ENCODE measurements at places on chromosomes 16 and 17. TPM values are rescaled to one million over a fixed set of nuclear protein-coding genes. Genes with fewer than 3 reads are reported as not detected.
A peak's percentile ranks its signal among the peaks of the same experiment; 100 is the strongest.

DNA sequence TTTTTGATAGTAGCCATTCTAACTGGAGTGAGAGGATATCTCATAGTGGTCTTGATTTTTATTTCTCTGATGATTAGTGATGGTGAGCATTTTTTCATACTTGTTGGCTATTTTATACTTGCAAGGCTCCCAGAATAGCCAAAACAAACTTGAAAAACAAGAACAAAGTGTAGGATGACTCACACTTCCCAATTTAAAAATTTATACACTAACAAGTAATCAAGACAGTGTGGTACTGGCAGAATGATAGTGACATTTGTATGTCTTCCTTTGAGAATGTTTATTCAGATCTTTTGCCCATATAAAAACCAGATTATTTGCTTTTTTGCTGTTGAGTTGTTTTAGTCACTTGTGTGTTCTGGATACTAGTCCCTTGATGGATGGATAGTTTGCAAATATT, 17.8 kb downstream of the SPECC1 start:
- H3K27ac ChIP-seq = no peak overlapping the region
- no peak for DNase-seq
- no peaks in the 10 kb centered on the region for H3K4me1 ChIP-seq
- no peak overlapping the region for H3K4me3 ChIP-seq

DNA sequence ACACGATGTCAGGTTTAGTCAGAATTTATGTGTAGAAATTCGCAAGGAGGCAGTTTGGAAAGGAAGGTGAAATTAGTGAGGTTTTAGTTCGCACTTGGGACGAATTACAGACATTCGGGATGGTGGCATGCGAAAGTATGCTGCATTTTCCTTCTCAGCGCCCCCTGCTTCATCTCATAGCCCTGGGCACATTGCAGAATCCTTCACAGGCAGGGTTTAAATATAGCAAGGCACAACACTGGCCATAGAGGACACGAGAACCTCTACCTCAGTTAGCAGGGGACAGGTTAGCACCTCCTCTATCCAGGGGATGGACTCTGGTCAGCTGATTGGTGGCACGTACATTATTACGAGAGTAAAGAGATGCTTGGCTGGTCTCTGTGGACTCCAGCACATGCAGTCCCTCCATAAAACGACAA, 47.5 kb downstream of the MAP2K6 start:
- no peak overlapping the region for H3K4me3 ChIP-seq
- peaks cover 2% of the 10 kb centered on the region for H3K4me1 ChIP-seq
- H3K27ac ChIP-seq = no peak overlapping the region

The SLC16A11 gene
- 7.5 TPM for total RNA-seq

The PLD6 gene
- total RNA-seq = 6.2 TPM

The HEATR9 gene
- 0.17 TPM for total RNA-seq

- no peaks in the 10 kb centered on the region for H3K27me3 ChIP-seq
- H3K27ac ChIP-seq = peak within 1 kb of the TSS; percentile 82
- H3K4me1 ChIP-seq = peaks cover 3% of the 10 kb centered on the region
- peak; percentile 95 for DNase-seq
These were observed at the start of gene PRPSAP2 for GRCh38 chr17:18857864-18858566. Gene PRPSAP2, plus strand, starts transcription at chr17:18858131. Its CDS starts 7,703 bp downstream, at chr17:18865834.

GRCh38 chr17:77543801-77544200, 403.0 kb downstream of the SEC14L1 start:
- H3K27ac ChIP-seq = no peak overlapping the region
- DNase-seq = no peak
- peaks cover 4% of the 10 kb centered on the region for H3K4me1 ChIP-seq

GRCh38 chr17:42275527-42276358, 448 bp downstream of the STAT5B start:
- peak overlapping the region; percentile 82 for H3K27ac ChIP-seq
- H3K36me3 ChIP-seq = no peaks in the 10 kb centered on the region
- no peaks in the 10 kb centered on the region for H3K27me3 ChIP-seq
- no peaks in the 10 kb centered on the region for H3K4me1 ChIP-seq
- peak; percentile 68 for DNase-seq

- H3K4me1 ChIP-seq = no peaks in the 10 kb centered on the region
- peaks cover 15% of the 10 kb centered on the region for H3K36me3 ChIP-seq
- no peak for DNase-seq
- no peak overlapping the region for H3K27ac ChIP-seq
These were observed 24.0 kb downstream of the RNF213 start for GRCh38 chr17:80284631-80285030.

DNA sequence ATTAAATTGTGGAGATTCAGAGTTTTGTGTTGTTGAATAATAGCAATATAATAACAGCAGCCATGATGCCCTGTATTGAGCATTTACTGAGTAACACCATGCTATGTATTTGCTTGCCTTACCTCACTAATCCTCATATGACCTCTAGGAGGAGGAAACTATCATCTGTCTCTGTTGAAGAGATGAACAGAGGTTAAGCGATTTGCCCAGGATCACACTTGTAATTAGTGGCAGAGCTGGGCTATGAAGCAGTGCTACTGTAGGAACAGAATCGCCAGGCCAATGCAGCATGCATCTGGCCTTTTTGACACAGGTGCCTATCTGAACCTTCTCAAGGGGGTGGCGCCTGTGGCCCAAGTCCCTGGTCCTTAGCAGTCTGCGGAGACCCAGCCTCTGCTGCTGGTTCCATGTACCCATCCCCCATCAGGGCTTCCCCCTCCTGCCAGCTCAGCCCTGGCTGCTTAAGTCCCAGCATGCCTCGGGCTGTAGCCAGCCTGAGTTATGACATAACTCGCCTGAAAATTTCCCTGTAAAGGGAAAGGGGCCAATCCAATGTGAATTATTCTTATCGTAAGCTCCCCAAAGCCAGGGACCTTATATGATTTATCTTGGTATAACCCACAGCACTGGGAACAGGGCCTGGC, 50.4 kb upstream of the HS3ST2 start:
- H3K4me1 ChIP-seq = no peaks in the 10 kb centered on the region
- no peak overlapping the region for H3K27ac ChIP-seq
- no peak overlapping the region for H3K4me3 ChIP-seq
- H3K36me3 ChIP-seq = no peaks in the 10 kb centered on the region
- peak; percentile 1 for DNase-seq

The DNASE1L2 gene
- total RNA-seq = 1.0 TPM

DNA sequence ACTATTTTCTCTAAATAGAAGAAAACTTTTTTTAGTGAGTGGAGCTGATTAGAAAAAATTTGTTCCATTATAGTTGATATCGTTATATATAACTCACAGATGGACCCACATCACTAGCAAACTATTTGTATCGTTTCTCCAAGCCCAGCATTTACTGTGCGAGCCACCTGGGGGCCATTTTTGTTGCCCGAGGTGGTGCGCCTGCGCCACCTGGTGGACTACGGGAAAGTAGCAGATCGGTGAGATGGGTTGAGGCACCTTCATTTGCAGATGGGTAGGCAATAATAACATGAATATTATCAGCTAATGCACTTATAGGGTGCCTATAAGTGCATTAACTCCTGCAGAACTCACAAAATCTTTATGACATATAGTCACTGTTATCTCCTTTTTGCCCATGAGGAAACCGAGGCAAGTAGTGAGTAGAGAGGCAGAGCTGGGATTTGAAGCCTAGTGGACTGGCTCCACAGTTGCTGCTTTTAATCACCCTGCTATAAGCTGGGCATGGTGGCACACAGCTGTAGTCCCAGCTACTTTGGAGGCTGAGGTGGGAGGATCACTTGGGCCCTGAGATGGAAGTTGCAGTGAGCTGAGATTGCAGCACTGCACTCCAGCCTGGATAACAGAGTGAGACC, 23.2 kb upstream of the NTN1 start:
- no peak overlapping the region for H3K27ac ChIP-seq
- peaks cover 26% of the 10 kb centered on the region for H3K27me3 ChIP-seq
- H3K4me3 ChIP-seq = no peak overlapping the region
- no peaks in the 10 kb centered on the region for H3K4me1 ChIP-seq
- DNase-seq = no peak
- H3K36me3 ChIP-seq = no peaks in the 10 kb centered on the region

DNA sequence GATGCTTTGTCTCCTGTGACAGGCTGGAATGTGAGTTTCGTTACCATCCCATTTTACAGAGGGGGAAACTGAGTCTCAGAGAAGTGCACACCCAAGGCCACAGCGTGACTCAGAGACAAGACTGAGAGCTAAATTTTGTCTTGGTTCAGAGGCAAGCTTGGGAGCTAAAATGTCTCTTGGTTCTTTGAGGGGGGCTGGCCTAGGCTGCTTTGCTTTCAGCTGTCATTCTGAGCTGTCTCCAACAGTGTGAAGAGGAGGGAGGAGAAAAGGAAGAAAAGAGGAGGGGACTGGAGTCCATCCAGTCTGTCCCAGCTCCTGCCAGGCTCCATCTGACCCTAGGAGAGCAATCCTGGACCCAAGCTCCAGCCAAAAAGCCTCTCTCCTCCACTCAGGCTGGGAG, at the start of gene CLEC19A:
TSS of gene CLEC19A (plus strand) at position 301 of the 400 bp plus-strand sequence. CDS start 121 bp downstream, outside the sequence.
- H3K36me3 ChIP-seq = no peaks in the 10 kb centered on the region
- peaks cover 7% of the 10 kb centered on the region for H3K4me1 ChIP-seq
- no peak for DNase-seq
- no peak within 1 kb of the TSS for H3K4me3 ChIP-seq
- no peak within 1 kb of the TSS for H3K27ac ChIP-seq

DNA sequence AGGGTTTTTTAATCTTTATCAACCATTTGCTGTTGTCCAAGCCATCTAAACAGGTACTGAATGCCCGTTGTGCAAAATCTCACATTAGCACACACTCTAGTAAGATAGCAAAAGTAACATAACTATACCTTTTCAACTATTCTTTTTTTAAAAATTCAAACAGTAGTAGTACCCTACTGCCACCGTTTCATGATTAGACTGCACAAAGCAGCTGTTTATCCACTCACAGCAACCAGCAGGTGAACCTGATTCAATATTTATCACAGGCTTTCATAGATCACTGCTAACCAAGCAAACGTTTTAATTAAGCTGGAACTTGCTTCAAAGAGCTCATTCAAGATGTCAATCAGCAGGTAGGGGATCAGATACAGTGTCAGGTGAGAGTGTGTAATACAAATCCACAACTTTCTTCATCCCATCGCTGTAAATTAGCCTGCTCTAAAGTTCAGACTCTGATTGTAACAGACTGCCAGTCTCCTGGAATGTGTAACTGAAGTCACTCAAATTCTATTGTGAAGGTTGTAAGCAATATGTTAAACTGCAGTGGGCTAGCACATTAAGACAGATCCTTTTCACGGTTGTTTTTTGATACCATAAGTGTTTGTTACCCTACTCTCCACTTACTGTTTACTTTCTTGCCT, 47.3 kb downstream of the BRIP1 start:
- H3K4me3 ChIP-seq = no peak overlapping the region
- H3K27ac ChIP-seq = no peak overlapping the region
- H3K36me3 ChIP-seq = no peaks in the 10 kb centered on the region
- no peaks in the 10 kb centered on the region for H3K4me1 ChIP-seq
- H3K27me3 ChIP-seq = no peaks in the 10 kb centered on the region

The MSLN gene
- 98.8 TPM for total RNA-seq

DNA sequence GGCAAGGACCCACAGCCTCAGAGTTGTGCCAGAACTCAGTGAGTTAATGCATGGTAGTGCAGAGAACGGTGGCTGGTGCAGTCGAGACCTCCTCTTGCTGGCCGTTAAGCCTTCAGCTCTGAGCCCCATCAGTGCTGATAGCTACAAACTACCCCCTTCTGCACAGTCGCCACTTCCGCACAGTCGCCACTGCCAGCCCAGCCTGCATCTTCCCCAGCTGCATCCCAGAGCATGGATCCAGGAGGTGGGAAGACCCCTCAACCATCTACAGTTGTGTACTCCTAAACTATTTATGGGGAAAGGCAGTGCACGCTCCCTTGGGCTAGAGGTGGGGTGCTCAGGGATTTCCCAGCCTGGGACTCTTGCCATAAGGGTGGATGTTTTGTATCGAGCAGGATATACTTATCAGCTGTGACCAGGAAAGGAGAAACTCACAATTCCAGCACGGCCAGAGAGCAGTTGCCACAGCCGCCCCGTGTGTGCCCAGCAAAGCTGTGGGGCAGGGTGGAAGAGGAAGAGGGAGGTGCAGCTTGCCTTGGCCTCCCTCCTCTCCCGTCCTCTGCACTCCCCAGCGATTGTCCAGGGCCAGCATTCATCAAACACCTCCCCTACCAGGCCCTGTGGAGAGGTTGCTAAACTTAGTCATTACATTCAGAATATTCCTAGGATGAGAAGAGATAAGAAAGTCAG, 49.5 kb upstream of the CMIP start:
- no peak overlapping the region for H3K4me3 ChIP-seq
- no peaks in the 10 kb centered on the region for H3K36me3 ChIP-seq
- H3K4me1 ChIP-seq = peaks cover 4% of the 10 kb centered on the region
- no peak overlapping the region for H3K27ac ChIP-seq
- H3K27me3 ChIP-seq = no peaks in the 10 kb centered on the region

The PRKCB gene
- total RNA-seq = 46.4 TPM

DNA sequence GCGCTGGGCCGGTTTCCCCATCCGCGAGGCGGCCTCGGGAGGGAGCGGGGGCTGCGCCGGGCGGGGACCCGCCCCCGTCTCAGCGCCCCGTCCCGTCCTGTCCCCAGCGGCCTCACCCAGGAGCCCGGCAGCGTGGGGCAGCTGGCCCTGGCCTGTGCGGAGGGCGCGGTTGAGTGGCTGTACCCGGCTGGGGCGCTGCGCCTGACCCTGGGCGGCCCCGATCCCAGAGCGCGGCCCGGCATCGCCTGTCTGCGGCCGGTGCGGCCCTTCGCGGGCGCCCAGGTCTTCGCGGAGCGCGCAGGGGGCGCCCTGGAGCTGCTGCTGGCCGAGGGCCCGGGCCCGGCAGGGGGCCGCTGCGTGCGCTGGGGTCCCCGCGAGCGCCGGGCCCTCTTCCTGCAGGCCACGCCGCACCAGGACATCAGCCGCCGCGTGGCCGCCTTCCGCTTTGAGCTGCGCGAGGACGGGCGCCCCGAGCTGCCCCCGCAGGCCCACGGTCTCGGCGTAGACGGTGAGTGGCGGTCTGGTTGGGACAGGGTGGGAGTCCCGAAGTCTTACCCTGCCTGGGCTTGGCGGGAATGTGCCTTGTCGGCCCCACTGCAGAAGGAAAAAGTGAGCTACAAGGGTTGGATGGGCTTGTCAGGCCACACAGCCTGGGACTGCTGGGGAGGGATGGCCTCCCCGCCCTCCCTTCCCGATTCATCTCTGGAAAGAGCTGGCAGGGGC, 720 bp downstream of the METRN start:
- DNase-seq = peak; percentile 9
- peaks cover 24% of the 10 kb centered on the region for H3K4me1 ChIP-seq
- peak overlapping the region; percentile 13 for H3K27ac ChIP-seq
- H3K27me3 ChIP-seq = peaks cover 9% of the 10 kb centered on the region
- peak overlapping the region; percentile 62 for H3K4me3 ChIP-seq
- no peaks in the 10 kb centered on the region for H3K36me3 ChIP-seq

GRCh38 chr16:31842864-31843263, 30.7 kb upstream of the ZNF267 start:
- no peak for DNase-seq
- H3K4me3 ChIP-seq = no peak overlapping the region
- no peaks in the 10 kb centered on the region for H3K27me3 ChIP-seq
- H3K4me1 ChIP-seq = no peaks in the 10 kb centered on the region
- H3K36me3 ChIP-seq = no peaks in the 10 kb centered on the region

GRCh38 chr16:48591976-48592375, 18.0 kb downstream of the N4BP1 start:
- peaks cover 3% of the 10 kb centered on the region for H3K4me1 ChIP-seq
- no peak overlapping the region for H3K27ac ChIP-seq
- DNase-seq = no peak
- H3K36me3 ChIP-seq = no peaks in the 10 kb centered on the region
- no peak overlapping the region for H3K4me3 ChIP-seq

The SOX9 gene
- 4.4 TPM for total RNA-seq

GRCh38 chr16:67936880-67937605, 393 bp upstream of the PSMB10 start:
- no peaks in the 10 kb centered on the region for H3K27me3 ChIP-seq
- DNase-seq = no peak
- H3K4me1 ChIP-seq = no peaks in the 10 kb centered on the region
- peak overlapping the region; percentile 94 for H3K27ac ChIP-seq

- no peak overlapping the region for H3K27ac ChIP-seq
- H3K4me1 ChIP-seq = no peaks in the 10 kb centered on the region
- no peak for DNase-seq
- H3K4me3 ChIP-seq = no peak overlapping the region
These were observed 10.7 kb downstream of the GUCY2D start for GRCh38 chr17:8012996-8013640.

Data from lung (tissue), 17 donors.